CD4-positive, alpha-beta T cell treated with Interleukin-10 for 1 hour (primary cell): ENCODE measurements at places on chromosomes 1 and 21.

DNA sequence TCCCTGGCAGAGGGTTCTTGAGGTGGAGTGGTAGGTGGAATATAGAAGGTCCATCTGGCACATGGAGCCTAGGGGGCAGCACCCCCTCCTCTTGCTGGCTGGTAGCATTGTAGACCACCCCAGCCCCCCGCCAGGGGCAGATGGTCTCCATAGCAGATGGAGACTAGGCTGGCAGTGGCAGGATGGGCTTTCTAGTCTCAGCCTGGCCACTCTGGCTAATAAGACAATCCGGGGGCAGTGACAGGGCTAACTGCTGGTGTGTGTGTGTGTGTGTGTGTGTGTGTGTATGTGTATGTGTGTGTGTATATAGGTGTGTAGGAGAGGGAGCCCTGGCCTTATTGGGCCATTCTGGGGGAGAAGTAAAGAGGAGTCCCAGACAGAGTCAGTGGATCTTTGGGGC lies 16.1 kb downstream of the UTP11 start:
- no peak for DNase-seq

- no peak for DNase-seq
Measured at GRCh38 chr1:214102907-214103306, 115.1 kb downstream of the PROX1 start.

DNA sequence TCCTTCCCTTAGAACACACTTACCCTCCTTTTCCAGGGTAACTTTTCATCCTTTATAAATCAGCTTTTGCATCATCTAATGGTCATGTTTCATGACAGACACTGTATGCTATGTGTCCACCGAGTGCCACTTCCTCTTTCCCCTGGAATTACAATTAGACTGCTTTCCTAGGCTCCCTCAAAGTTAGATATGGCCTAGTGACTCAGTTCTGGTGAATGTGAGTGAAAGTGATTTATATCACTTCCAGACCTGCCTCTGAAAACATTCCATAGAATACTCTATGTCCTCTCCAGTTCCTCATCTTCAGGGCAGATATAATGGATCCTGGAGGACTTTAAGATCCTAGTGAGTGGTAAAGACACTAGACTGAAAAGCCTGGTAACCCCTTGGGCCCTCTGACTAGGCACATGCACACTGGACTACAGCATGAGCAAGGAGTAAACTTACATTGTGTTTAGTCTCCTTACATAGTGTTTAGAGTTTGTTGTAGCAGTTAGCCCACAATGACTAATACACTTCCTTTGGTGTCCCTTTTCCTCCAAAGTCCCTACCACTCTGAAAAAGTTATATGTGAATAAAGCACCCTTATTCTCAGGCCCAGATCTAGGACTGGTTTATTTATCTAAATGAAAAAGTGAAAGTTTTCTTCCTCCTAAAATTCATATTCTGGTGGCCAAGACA lies 59.3 kb downstream of the GPR88 start:
- no peak for DNase-seq

DNA sequence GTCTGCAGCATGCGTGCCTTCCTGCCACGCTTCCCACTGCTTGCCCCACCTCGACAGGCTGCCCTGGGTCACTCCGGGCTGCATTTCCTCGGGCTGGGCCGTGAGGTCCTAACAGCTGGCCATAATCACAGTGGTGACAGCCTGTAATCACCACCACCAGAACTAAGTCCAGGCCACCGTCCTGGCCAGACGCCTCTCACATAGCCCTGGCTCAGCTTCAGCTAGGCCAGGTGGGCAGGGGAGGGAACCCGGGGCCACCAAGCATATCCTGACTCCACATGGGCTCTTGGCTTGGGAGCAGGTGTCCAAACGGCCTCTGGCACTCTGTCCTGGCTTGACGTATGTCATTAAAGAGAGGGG lies 229.5 kb downstream of the TRABD2B start:
- DNase-seq = no peak

DNA sequence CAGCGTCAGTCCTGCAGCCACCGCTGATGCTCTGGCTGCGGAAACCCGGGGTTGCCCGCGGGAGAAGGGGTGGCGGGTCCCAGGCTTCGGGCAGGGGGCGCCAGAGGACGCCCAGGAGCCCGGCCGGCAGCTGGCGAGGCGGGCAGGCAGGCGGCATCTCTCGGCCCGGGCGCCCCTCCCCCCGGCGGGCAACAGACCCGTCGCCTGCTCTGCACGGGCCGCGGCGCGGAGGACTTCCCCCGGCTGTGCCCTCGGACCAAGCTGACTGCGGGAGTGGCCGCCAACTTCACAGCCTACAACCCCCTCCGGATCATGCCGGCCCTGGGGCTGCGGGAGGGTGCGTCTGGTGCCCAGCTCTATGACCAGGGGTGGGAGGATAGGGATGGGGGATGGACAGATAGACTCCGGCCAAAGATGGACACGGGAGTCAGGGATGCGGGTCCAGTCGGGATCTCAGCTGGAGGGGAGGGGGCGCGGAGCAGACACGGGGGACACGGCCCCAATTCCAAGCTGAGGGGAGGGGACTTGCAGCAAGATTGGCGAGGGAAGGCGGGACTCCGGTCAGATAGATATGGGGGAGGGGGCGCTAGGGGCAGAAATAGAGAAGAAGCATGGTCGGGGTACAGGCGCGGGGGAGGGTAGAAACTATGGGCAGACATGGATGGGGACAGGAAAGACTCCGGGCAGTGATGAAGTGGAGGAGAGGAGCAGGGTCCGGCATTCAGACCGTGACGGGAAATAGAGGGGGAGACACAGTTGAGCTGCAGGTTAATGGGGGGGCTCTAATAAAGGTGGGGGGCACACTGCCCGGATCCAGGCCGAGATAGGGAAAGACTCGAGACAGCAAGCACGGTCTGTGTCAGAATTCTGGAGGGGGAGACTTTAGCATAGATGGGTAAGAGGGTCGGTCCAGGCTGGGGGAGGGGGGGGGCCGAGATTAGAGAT lies 1.1 kb downstream of the ADGRB2 start:
- peak; percentile 76 for DNase-seq

DNA sequence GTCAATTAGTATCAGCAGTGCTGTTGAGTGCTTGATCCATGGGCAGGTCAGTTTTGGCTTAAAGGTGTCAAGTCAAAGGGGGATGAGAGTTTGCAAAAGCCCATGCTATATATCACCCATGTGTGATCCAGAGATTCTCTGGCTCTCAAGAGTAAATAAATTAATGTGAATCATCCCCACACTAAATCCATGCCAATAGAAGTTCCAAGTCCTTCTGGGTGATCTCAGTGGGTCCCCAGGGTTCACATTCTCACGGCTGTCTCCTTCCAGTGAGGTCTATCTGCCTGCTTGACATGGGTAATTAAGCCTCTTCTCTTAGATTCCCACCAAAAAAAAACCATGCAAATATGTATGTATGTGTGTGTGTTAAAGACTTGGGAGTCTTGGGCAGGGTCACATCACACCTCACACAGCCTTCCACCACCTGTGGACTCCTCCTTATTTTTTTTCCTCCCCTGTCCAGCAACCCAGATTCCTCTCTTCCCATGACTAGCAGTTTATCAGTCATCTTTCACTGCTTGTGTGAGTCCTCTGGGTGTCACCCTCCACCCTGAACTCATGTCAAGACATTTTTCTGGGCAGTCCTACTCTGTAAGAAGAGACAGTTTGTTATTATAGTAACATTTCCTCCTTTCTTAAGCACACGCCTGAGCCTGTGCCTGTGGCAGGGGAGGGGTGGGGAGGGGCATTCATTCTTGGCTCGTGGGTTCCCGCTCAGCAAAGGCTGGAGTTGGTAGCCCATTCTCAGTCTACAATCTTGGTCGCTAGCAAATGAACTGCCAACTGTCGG lies 14.3 kb upstream of the S100A11 start:
- DNase-seq = no peak

GRCh38 chr1:236685917-236686814 lies at the start of gene ACTN2:
Gene ACTN2 (plus strand): TSS chr1:236686499. CDS start chr1:236686674, 175 bp downstream.
- peak; percentile 61 for DNase-seq

DNA sequence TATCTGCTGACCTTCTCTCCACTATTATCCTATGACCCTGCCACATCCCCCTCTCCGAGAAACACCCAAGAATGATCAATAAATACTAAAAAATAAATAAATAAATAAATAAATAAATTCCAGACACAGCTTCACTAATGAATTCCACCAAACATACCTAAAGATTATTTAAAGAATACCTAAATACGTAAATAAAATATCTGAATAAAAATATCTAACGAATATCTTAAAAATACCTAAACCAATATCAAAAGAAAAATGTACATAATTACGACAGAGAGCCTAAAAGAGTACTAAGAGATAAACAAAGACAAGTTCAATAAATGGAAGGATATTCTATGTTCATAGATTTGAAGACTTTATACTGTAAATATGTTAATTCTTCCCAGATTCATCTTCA lies 132.5 kb downstream of the FAF1 start:
- no peak for DNase-seq

GRCh38 chr1:223711173-223711572 lies 1.2 kb upstream of the CAPN2 start:
- DNase-seq = no peak

DNA sequence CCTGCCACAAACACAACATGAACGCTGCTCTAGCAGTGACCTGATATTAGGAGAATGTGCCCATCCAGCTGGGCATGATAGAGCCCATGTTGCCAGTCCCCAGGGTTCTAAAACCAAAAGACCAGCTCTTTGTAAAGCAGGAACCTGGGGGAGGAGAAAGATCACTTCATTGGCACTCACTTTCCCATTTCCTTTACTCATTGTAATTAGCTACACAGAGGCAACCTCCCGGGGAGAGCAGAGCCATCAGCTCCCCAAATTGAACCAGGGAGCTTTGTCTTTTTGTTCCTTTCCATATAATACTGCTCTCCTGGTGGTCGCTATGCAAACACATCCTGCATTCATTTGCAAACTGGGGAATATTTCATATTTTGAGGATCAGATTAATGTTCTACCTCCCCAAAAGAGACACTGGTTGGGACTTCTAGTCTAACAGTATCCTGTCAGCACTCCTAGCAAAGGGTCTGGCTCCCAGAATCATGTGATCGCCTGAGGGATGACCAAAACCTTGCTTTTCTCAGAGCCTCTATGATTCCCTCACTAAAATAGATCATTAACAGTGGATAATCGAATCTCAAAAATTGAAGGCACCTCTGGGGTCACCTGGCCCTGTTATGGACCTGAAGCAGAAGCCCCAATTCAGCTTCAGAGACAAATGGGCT lies 76.7 kb upstream of the CD1D start:
- DNase-seq = no peak

DNA sequence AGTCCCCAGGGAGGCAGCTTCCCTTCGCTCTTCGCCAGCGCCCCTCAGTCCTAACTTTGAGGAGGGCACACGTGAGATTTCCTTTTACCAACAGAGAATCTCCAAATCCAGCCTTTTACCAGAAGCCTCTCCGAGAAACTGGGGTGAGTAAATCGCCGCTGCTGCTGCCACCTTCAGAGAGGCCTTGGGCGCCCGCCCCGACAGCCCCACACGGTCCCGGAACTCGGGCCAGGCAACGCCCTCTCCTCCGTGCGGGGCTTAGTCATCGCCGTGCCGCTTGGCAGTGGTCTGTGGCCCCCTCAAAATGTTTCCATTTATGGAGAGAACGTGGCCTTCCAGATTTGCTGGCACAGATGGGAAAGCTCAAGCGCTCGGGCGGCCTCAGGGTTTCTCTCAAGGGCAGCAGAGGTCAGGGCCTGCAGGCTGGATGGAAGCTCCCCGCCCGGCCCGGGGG lies 41.4 kb upstream of the COL6A2 start:
- no peak for DNase-seq

- no peak for DNase-seq
Measured at GRCh38 chr1:212219679-212220463, 65.3 kb upstream of the PPP2R5A start.

DNA sequence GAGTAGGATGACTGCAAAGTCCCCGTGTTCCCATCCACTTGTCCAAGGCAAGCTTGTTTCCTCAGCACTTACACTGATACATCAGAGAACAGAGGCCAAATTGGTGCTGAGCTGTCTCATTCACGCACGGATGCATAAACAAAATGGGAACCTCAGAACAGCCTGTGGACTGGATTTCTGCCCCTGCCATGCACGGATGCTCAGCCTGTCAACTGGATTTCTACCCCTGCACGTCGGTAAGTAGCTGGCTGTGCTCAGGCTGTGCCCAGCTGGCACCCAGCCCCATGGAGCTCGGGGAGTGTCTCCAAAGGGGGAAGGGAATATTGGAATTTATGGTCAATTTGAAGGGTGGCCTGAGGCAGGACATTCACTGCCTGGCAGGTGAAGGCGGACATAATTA lies 40.8 kb upstream of the TMPRSS2 start:
- DNase-seq = no peak

DNA sequence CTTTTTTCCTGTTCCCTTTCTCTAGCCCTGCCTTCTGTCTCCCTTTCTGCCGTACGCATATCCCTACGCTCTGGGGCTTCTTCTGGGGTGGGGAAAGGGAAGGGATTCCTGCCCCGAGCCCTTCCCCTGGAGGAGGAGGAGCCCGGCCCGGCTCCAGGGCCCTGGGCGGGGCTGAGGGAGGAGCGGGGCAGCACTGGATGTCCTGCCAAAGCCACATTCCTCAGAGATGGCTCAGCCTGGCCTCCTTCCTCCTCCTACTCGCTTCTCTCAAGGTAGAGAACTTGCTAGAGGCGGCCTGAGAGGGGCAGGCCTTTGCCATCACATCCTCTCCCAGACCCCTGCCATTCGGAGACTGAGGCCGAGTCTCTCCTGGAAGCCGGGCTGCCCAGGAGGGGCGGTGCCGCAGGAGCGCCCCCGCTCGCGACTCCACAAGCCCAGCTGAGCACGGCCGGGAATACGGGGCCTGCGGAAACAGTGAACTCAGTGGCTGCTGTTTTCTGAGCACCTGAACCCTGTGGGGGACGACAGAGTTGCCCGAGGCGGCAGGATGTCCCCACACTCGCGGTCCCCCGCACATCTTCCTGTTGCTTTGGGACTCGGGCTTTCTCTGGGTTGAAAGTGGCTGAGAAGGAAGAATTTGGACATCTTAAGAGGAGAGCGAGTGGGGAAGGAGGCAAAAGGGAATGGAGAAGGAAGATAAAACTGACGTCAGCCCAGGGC lies 12.2 kb downstream of the ADAMTSL4 start:
- DNase-seq = peak; percentile 77

- DNase-seq = no peak
Measured at GRCh38 chr1:153541641-153542590, 1.2 kb upstream of the S100A5 start.

- no peak for DNase-seq
Measured at GRCh38 chr1:15001317-15001915, 152.1 kb upstream of the TMEM51 start.

GRCh38 chr1:159853417-159854115 lies 8.9 kb downstream of the VSIG8 start:
- no peak for DNase-seq

- no peak for DNase-seq
Measured at GRCh38 chr1:46137916-46138315, 5.5 kb upstream of the PIK3R3 start.

- DNase-seq = no peak
Measured at GRCh38 chr1:47187231-47187925, 2.5 kb downstream of the PDZK1IP1 start.

DNA sequence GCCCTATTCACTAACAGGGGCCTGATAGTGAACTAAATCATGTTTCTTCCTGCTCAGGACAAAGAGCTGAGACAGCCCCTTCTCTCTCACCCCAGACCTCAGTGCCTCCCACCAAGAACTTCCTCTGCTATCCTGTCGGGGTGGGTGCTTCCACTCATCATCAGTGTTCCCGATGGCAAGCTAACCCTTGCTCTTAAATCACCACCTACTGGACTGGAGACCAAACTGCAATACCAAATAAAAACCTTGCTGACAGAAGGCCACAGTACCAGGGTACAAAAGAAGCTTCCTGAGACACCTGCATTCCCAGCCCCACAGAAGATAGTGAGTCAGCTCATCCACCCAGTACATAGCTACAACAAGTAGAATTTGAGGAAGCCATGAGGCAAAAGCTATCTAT lies 799.5 kb downstream of the LTN1 start:
- no peak for DNase-seq
